ENCODE measurements at places on chromosomes 6 and 20.

GRCh38 chr6:130843575-130844320 is 16.5 kb downstream of the SMLR1 start:
- DNase-seq, result peak; percentile 34

DNA sequence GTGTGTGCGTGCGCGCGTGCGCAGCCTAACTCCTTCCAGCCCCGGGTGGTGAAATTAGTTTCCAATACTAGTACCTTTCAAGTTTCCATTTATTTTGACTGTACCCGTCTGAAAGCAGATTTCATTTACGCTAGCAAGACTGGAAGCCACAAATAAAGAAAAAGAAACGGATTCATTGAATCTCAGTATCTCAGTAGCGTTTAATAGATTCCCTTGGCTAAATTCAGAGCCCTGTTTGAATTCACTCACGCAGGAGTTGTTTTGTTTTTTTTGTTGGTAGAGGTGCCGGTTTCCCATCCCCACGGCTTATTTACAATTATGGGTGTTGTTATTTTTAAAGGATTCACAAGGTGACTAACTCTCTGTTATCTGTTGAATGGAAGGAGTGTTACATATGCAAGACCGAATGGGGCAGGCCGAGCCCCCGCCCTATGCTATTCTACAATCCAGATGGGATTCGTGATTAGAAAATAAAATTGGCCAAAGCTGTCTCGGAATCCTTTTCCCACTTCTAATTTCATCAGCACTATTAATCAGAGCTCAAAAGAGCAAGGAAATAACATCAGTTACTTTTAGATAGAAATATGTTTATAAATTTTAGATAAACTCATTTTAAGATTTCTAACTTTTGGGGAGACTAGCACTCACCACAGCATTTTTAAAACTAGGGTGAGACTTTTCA is 2.3 kb upstream of the INSM1 start:
- DNase-seq, result no peak

GRCh38 chr6:109237077-109237985 is 142.0 kb downstream of the CEP57L1 start:
- no peak for DNase-seq

GRCh38 chr20:25145131-25145530 is 50.4 kb upstream of the ENTPD6 start:
- DNase-seq, result no peak

DNA sequence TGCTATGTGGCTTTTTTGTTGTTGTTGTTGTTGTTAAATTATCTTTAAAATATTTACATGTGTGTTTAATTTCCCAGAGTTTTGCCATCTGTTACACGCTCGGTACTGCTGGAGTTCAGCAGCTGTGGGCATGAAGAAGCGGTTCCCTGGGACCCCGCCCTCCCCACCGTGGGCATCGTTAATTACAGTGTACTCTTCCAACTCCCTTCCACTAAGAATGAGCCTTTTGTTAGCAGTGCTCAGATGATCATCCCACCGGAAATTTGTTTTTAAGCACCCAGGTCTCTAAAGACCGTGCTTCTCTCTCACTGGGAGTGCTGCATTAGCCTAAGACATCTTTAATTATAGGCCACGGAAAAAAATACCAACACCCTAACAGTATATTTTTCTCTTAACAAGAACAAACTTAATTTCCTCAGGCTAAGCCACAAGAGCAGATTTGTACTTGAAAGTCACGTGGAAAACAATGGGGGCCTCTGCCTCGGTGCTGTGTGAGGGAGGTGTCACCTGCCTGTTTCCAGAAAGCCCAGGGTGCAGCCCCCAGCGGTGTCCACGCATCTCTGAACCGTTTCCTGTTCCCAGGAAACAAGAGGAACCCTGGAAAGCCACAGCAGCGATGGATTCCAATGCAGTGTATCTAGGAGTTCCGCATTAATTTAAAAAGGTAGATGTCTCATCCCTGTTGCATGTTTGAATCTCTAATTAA is 113.3 kb upstream of the FRMD1 start:
- DNase-seq, result no peak

DNA sequence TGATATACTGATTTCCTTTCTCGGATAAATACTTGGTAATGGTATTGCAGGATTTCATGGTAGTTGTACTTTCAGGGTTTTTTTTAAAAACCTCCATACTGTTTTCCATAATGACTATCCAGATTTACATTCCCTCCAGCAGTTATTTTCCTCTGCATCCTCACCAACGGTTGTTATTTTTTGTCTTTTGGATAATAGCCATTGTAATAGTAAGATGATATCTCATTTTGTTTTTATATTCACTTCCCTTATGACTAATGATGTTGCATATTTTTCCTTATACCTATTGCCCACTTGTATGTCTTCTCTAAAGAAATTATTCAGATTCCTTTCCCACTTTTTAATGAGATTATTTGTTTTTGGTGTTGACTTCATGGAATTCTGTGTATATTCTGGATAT is 231.0 kb downstream of the MEI4 start:
- no peak for DNase-seq

- no peak for DNase-seq
These were observed 7.5 kb downstream of the TFAP2B start for GRCh38 chr6:50826037-50826761.

GRCh38 chr20:25061821-25062530 is 4.0 kb upstream of the ACSS1 start:
- no peak for DNase-seq

GRCh38 chr6:139572001-139572400 is 197.6 kb upstream of the CITED2 start:
- no peak for DNase-seq

DNA sequence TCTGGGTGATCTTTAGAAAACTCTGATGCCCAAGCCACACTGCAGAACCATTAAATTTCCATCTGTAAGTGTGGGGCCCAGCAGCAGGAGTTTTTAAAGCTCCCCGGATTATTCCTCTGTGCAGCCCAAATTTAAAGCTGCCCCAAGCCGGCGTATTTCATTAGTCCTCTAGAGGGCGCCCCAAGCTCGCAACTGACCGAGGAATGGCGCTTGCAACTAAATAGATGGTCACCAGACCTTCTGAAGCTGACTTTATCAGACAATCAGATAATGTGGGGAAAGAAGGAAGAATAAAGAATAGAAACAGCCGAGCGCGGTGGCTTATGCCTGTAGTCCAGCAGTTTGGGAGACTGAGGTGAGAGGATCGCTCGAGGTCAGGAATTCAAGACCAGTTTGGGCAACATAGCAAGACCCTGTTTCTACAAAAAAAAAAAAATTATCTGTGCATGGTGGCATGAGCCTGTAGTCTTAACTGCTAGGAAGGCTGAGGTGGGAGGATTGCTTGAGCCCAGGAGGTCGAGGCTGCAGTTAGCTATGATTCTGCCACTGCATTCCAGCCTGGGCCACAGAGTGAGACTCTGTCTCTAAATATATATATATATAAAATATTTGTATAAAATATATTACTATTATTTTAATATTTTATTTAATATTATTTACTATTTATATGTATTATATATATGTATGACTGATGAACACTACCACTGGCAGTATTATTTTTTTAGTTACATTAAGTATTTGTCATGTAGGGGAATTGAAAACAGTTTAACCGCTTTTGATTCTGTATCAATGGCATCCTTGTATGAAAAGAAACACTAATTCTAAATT is 56.0 kb downstream of the OTOR start:
- peak; percentile 38 for DNase-seq

DNA sequence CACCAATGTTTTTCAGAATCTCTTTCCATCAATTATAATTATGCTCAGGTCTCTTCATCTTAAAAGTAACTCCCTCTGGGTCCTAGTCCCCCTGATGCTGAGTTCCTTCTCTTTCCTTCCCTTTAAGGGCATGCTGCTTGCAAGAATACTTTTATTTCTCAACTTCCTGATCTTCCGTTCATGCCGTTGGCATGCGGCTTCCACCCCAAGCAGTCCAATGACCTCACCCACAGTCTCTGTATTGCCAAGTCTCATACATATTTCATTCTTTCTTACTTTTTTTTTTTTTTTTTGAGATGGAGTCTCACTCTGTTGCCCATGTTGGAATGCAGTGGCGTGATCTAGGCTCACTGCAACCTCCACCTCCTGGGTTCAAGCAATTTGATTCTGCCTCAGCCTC is 83.5 kb downstream of the NDUFAF5 start:
- peak; percentile 72 for DNase-seq

DNA sequence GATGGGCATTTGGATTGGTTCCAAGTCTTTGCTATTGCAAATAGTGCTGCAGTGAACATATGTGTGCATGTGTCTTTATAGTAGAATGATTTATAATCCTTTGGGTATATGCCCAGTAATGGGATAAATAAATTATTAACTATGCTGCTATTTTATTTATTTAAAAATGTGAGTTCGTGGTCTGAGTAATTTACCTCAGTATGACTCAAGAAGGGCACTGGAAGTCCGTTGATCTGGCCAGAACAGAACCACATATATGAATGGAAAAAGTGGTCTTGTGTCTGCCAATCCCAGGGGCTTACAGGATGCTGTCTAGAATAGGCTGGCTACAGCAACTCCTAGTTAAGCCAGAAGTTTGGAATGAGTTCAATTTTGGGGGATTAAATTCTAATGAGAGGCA is 27.6 kb upstream of the HLA-C start:
- DNase-seq, result no peak

- no peak for DNase-seq
These were observed 242.4 kb downstream of the OGFRL1 start for GRCh38 chr6:71531006-71531405.

DNA sequence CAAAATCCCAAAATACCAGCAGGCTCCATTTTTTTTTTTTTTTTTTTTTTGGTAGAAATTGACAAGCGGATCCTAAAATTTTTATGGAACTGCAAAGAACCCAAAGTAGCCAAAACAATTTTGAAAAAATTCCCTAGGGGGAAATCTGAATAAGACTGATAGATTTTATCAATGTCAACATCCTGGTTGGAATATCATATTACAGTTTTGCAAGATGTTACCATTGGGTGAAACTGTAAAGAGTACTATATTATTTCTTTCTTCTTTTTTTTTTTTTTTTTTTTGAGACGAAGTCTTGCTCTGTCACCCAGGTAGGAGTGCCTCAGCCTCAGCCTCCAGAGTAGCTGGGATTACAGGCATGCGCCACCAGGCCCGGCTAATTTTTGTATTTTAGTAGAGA is 29.4 kb upstream of the BEND3 start:
- DNase-seq, result no peak

DNA sequence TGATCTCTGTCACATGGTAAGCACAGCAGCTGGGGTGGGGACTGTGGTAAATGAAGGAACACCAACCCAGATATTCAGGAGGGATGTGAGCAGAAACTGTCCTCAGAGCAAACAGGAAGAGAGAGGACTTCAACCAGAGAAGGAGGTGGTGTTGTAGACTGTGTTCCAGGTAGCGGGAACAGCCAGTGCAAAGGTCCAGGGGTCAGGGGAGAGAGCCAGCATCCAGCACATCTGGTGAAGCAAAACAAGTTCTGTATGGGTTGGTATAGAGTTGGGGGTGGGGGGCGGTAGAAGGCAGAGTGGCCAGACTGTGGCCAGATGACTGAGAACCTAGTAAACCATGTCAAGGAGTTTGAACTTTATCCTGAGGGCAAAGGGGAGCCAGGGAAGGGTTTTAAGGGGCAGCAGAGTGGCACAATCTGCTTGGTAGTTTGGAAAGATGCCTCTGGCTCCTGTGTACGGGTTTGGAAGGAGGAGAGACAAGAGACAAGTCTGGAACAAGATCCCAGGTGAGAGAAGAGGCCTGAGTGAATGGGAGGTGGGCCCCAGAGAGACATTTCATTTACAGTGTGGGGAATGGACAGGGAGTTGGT is 27.8 kb upstream of the TTPAL start:
- DNase-seq, result no peak

GRCh38 chr6:18562726-18563125 is 175.6 kb downstream of the RNF144B start:
- DNase-seq, result no peak

DNA sequence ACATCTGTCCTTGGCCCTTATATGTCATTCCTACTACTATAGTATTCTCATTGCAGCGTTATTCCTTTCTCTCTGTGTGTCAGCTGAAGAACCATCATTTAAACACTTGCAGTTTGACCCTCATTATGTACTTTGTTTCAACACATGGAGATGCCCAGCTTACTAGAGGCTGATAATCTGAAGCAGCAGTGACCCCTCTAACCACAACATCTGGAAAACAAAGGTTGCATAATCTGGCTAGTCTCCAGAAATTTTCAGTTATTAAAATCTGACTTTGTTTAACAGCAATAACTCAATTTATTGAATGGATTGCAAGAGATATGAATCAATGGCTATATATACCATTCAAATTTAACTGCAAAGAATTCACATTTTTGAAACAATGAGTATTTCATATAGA is 6.6 kb upstream of the PHIP start:
- no peak for DNase-seq

Data from fibroblast of skin of left quadriceps (primary cell).